Frontal cortex (tissue), 4 donors: ENCODE measurements at places on chromosomes 3 and 15. TPM values are rescaled to one million over a fixed set of nuclear protein-coding genes. Genes with fewer than 3 reads are reported as not detected.

DNA sequence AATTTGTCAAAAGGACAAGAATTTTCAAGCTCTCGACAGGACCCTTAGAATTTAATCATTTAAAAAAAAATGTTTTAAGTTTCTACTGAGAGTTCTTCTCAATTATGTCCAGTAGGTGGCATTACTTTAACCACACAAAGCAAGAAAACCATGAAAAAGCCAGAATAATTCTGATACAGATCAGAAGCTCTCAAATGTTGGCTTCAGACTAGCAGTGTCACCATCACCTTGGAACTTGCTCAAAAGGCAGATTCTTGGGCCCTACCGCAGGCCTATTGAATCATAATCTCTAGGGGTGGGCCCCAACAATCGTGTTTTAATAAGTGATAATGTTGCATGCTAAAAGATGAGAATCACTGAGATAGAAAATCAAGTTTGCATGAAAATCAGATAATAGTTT, 99.5 kb upstream of the KCNMB2 start:
- peak; percentile 7 for DNase-seq

GRCh38 chr3:22334996-22335395, 584.0 kb upstream of the ZNF385D start:
- DNase-seq = no peak

DNA sequence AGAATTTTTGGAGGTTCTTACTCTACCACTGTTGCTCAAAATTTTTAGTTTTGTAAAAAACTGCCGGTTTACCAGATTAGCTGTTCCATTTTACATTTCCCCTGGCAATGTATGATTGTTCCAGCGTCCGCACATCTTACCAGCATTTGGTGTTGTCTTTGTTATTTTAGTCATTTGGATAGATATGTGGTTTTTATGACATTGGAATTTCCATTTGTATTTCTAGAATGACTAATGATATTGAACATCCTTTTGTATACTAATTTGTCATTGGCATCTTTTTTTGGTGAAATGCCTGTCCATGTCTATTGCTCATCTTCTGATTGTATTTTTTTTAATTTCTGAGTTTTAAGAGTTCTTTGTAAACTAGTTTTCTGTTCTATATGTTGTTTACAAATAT, 28.5 kb downstream of the LRRC28 start:
- DNase-seq = no peak

DNA sequence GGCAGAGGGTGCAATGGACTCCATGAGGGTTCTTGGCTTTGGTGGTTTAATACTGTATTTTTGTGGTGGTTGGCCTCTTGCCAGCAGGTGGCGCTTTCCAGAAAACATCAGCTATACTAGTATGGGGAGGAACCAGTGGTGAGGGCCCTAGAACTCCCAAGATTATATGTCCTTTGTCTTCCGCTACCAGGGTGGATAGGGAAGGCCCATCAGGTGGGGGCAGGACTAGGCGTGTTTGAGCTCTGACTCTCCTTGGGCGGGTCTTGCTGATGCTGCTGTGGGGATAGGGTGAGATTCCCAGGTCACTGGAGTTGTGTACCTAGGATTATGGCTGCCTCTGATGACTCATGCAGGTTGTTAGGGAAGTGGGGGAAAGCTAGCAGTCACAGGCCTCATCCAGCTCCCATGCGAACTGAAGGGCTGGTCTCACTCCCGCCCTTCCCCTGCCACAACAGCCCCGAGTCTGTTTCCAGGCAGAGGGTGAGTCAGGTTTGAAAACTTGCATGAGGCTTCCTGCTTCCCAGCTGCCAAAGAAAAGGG, 357.7 kb downstream of the OTOL1 start:
- DNase-seq = no peak

DNA sequence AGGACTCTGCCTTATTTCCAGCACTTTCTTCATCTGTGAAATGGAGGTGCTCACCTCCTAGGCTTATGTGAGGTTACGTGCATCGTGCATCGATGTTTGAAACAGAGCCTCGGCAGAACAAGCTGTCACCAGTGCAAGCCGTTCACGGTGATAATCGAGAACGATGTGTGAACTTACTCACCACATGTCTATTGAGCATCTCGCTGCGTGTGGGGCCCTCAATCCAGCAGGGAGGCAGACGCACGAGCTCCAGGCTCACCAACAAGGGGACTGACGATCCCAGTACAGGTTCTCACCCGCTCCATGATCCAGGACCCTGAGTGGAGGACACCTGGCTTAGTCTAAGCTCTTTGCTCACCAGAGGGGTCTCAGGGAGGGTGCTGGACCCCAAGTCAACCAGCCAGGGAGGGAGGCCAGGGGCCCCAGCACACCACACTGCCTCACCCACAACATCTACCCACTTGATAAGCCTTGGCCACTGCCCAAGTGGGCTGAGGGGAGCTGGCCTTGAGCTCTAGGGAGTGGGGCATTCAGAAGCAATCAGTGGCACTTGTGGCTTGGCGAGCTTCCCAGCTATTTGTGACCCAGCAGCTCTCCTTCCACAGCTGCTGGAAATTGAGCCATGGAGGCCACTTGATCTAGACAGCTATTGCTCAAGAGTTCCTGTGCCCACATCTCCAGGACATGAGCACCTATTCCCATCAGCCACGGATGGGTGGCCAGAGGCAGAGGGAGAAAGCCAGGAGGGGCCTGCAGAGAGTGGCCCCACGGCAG, 34.4 kb upstream of the SLC6A1 start:
- DNase-seq = no peak

DNA sequence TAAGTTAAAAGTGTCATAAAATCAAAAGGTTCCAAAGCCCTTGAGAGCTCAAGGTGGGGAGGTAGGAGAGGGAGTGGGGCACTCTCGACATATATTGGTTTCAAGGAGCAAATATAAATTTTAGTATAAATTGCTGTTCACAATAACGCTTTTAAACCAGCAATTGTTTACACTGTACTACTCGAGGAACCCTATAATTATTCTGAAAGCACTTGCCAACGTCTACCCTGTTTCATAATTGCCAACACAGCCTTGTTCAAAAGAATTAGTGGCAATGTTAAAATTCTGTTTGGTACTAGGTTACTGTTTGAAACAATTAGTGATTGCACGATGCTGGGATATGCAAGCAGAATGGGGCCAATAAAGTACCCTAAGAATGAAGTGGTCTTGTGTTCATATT, 76.3 kb upstream of the ICE2 start:
- no peak for DNase-seq

Gene CIDEC
- not detected for total RNA-seq
